Epithelial cell of prostate (primary cell): ENCODE measurements at places on chromosomes 1 and 21.

- peak; percentile 67 for DNase-seq
These were observed 1016.1 kb downstream of the KCNT2 start for GRCh38 chr1:195591917-195592672.

GRCh38 chr21:43903451-43904091 lies 38.5 kb downstream of the AGPAT3 start:
- no peak for DNase-seq

GRCh38 chr1:26177182-26177684 lies at the start of gene CNKSR1:
Gene CNKSR1, plus strand, starts transcription at chr1:26177491. Its CDS starts 57 bp downstream, at chr1:26177548.
- peak; percentile 46 for DNase-seq

- DNase-seq: no peak
These were observed 11.2 kb upstream of the TRIM33 start for GRCh38 chr1:114522264-114522575.

DNA sequence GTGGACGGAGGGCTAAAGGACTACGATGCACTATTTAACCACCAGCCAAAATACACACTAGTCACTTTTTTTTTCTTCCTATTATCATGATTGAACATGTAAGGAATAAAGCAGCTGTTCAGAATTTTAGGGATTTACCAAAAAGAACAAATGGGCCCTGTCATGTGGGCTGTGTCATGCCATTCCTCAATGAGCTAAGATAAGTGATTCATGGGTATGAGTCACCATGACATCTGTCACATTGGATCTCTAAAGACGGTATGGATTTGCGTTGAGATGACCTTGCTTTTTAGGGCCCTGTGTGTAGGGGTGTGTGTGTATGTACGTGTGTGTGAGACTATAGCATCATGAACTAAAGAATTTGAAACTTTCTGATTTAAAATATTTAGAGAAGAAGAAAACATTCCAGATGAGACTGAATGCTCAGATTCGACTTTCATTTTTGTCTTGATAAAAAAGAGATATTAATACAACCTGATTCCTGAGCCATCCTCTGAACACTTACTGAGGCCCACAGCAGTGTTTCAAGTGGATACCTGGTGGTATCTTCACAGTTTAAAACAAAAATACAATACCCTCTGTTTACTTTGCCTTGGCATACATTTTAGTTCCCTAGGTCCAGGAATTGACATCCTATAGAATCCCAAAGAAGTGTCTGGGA lies 246.1 kb upstream of the DUSP10 start:
- DNase-seq: peak; percentile 83

DNA sequence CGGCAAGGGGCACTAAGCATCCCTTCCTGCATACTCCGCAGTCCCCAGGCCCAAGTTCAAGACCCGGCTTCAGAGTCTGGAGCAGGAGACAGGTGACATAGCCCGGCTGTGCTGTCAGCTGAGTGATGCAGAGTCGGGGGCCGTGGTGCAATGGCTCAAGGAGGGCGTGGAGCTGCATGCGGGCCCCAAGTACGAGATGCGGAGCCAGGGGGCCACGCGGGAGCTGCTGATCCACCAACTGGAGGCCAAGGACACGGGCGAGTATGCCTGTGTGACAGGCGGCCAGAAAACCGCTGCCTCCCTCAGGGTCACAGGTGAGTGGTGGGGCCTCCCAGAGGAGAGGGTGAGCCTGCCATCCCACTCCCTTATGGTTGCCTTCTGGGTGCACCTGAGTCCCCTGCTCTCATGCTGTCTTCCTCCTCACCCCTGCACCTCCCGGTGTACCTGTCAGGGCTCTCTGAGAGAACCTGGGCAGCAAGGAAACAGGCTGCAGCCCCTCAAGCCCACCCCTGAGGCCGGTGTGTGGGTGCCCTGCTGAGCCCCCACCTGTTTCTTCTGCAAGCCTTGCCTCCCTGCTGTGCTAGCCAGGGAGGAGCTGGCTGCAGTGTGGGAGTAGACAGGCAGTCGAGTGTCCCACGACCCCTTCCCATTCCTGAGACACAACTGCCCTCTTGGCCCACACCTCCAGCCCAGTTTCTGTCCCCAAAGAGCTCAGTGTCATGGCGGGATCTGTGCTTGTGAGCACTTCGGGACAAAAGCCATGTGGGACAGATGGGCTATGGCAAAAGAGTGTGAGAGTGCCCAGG lies 99.2 kb downstream of the TRIM11 start:
- no peak for DNase-seq

GRCh38 chr1:16120940-16121410 lies 34.9 kb downstream of the EPHA2 start:
- no peak for DNase-seq

DNA sequence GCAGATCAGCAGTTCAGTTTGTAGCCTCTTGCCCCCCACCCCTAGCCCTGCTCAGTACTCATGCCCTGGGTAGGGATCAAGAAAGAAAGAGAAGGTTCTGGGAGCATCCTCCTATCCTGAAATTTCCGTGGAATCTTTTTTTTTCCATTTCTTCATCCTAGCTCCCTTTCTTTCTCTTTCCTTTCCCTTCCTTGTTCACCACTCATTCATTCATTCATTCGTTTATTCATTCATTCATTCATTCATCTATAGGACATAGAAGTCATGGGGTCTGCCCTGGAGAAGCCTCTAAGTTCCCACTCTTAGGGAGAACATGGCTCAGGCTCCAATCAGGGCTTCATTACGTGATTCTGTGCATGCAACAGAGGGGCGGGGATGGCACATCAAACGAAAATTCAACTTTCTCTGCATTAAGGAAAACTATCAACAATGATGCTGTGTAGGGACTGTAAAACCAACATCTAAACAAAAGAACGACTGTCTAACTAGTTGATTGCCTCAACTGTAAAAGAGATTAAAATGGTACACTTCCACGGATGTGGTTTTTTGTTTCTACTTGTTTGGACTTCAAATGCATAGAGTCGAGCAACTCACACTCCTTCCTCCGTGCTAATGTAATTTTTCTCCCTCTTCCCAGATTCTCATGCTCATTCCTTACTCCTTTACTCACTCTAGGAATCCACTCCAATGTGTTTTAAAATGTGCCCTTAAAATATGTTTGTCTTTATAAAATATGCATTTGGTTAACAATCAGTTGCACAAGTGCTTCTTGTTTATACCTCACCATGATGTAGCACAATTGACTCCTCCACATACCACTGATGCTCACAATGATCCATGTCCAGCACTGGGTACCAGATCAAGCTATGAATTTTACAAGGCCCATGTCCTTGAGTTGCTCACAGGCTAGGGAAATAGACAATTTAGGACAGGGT lies 101.2 kb upstream of the SLC2A1 start:
- no peak for DNase-seq
